ENCODE measurements at places on chromosomes 7 and 10. TPM values are rescaled to one million over a fixed set of nuclear protein-coding genes. Genes with fewer than 3 reads are reported as not detected.

Gene NPVF
- total RNA-seq = not detected

Gene SYCE1
- 2.4 TPM for total RNA-seq

Gene STAMBPL1
- 39.0 TPM for total RNA-seq

Gene LOXL4
- 0.27 TPM for total RNA-seq

Gene PARP12
- total RNA-seq = 8.1 TPM

Gene PRTFDC1
- total RNA-seq = 24.3 TPM

Gene LRRC17
- total RNA-seq = 33.6 TPM

Gene VWDE
- total RNA-seq = 7.2 TPM

Gene GPR141
- total RNA-seq = not detected

Gene MMP21
- 0.09 TPM for total RNA-seq

Gene EBF3
- total RNA-seq = 185 TPM

Gene EGFR
- 46.9 TPM for total RNA-seq

Gene AFAP1L2
- total RNA-seq = 9.8 TPM

Gene AP4M1
- total RNA-seq = 15.6 TPM
